Naive thymus-derived CD8-positive, alpha-beta T cell (primary cell): ENCODE measurements at places on chromosomes 2 and 18.

DNA sequence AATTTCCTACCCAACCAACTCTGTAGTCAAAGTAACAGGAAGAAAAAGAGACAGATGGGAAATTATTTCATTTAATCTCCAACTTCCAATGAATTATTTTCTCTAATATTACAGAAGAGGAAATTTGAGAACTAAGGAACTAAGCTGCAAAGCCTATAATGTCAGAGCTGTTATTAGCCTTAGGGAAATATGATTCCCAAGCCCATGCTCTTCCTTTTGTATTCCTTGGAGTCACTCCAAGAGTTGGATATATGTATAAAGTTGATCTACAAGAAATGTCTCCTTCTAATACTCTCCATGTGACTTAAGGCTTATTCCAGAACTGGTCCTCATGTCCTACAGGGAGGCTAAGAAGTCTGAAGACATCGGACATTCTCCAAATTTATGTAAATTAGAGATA, 31.6 kb upstream of the VWC2L start:
- DNase-seq = no peak

- DNase-seq = no peak
These were observed 49.9 kb downstream of the DHRS9 start for GRCh38 chr2:169119123-169119760.

- no peak for DNase-seq
These were observed 21.5 kb upstream of the RBFA start for GRCh38 chr18:80012714-80013113.

DNA sequence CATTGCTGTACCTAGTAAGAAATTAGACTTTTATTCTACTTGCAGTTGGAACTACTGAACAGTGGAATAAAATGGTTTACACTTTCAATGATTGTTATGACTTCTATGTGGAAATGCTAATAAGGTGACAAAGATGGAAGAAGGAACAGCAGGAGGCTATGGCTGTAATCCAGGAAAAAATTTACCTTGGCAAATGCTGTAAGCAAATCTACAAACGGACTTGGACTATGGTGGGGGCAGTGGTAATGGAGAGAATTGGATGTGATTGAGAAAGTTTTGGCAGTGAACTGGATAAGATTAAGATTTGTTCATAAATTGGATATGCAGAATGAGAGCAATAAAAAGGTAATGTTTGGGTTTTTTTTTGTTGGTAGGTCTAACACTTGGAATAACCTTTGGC, 111.0 kb upstream of the ERBB4 start:
- DNase-seq = no peak

GRCh38 chr2:239523954-239524330, 123.1 kb upstream of the HDAC4 start:
- DNase-seq = no peak

DNA sequence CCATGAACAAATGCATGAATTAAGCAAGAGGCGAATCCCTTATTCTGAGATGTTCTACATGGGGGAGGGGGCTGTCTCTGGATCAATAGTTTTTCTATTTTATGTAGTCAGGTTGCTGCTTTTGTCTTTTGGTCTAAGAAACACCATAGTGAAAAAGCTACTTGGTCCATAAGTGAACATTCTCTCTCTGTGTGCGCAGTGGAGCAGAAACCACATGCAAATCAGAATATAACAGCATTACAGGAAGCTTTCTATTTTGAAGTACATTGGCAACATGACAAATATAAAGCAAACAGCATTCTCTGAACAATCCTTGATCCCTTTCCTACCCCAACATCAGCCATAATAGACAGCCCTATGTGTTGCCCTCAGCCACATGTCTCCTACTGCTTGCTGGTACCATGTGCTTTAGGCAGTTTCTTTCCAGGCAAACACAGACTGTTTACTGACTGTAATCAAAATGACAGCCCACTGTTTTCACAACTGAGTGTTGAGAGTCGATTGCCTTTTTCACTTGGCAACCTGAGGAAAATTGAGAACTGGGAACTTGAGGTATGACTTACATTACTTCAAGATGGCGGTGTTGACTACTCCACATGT, 10.6 kb downstream of the SCN3A start:
- no peak for DNase-seq

GRCh38 chr2:238019962-238020361, 40.8 kb upstream of the SCLY start:
- DNase-seq = no peak

GRCh38 chr2:237156857-237157779, 71.4 kb downstream of the COPS8 start:
- no peak for DNase-seq

DNA sequence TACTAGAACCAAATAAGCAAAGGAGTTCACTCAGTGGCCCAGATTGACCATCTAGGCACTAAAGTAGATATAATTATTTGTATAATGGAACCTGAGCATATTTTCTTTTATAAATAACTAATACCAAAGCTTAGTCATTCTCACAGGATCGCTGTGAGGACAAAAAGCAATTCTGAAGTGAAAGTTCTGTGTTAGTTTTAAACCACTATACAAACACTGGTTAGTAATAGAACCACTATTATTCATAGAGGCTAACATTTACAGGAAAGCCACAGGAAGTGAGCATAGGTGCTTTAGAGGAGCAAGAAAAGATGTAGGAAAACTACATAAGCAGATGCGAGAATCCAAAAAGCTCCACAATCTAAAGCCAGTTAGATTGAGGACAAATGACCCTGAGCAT, 364.7 kb downstream of the XIRP2 start:
- no peak for DNase-seq

DNA sequence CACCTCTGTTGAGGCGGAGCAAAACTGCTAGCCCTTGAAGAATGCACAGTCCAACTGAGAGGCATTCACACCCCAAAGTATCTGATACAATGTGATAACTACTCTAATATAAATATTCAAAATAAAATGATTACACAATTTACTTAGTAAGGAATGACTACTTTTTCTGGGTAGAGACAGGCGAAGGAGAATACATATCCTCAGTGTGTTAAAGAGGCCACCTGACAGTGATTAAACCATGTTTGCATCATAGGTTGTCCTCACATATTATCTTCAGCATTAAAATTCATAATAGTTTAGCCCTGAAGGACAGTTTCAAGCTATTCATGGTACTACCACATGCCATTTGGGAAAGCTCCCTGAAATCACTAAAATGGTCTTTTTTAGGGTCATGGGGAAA, 16.9 kb upstream of the BAZ2B start:
- DNase-seq = no peak

DNA sequence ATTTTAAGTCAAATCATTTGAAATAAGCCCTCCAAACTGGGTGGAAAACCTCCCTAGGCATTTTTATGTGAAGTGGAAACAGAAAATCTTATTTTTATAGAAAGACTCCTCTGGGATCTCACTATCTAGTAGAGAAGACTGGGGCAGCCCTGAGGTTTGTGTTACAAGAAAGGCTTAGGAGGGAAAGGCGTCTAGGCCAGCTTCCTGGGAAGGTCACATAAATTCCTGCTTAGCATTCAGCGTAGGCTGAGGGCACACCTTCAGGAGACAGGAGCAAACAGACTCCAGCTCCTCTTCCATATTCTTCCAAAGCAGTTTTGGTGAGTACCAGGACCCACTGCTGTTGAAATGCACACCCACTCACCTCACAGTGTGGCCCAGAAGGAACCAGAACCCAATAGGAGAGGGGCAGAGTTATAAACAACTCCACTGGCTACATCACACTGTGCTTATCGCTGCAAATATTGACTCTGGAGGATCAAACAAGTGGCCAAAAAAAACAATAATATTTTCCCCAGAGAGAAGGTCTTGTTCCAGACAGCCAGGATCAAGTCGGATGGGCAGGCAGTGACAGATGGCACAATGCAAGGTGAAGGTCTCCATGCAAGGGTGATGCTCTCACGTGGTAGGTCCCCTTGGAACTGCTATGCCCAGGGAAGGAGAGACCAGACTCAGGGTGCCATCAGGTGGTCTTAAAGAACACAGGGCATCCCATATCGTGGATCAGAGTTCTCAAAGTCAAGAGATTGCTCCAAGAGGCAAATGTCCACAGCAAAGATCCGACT, 17.7 kb upstream of the IGFBP2 start:
- DNase-seq = no peak

GRCh38 chr2:157899125-157899839, 23.2 kb upstream of the ACVR1 start:
- DNase-seq = no peak

DNA sequence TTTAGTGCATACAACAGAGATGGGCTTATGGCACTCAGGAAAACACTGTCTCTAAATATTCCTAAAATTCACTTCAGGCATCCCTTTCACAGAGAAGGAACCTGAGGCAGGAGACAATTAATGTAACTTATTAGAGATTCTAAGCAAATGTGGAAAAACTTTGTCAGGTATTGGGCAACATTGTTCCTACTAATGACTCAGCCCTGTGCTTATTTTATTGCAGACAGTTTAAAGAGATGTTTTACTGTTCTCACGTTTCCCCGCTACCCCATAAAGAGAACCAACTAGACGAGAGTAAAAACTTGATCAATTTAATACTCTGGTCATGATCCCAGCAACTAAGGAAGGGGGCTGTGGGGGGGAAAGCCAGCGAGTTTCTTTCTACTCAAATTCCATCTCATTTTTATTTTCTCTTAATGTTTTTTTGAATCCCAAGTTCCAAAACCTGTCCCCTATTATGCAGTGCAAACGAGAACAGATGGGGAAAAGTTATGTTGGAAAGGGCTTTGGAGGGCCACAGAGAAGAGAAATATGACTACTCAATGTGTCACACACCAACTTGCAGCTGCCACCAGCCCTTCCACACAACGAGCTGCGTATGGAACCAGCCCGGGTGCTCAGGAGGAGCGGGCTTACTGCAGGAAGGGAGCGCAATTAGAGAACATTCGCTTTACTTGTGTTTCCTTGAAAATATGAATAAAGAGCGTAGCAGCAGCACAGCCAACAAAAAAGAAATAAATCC, 18.7 kb upstream of the ACVR1 start:
- no peak for DNase-seq

DNA sequence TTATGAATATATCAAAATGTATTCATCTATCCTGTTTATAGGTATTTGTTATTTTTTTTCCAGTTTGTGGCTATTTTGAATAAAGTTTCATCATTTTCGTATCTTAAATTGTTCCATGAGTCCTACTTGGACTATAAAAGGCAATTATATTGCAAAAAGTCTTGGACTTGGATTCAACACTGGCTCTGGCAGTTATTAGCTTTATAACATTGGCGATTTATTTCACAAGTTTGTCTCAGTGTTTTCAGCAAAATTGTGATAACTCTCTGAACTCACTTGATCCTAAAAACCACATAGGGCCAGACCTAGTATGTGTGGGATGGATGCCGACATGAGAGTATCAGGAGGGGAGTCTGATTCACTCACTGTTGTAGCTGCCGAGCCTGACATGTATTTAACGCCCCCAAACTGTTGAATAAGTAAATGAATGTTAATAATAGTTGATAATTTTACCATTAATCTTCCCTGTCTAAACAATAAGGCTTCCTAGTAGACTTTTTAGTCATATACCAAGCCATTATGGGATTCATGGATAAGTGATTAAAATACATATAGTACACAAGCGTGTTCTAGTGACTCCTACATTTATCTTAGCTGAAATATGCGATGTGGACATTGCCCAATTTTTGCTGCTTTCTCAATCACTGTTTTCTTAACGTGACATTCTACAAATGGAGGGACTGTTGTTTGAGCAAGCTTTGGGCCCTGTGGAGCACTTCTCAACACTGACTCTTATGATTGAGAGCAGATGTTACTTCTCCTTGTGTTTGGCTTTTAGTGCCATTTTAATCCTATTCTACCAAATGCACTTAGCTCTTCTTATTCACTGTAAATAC, 907.6 kb downstream of the EPHA4 start:
- DNase-seq = no peak

DNA sequence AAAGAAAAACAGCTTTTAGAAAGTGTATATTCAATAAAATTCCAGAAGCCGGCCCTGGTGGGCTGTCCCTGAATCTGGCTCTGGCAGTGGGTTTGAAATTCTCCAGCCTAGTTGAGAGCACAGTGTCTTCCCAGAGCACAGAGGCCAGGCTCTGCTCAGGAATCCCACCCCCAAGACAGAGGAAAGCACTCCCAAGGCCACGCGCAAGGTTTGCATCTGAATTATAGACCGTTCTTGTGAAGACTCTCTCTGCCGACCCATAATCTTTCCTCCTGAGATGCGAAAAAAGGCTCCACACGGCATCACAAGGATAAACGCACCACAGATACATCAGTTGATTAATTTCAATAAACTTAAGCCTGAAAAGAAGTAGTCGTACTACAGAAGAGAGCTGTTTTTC, 342.2 kb downstream of the CMPK2 start:
- no peak for DNase-seq

DNA sequence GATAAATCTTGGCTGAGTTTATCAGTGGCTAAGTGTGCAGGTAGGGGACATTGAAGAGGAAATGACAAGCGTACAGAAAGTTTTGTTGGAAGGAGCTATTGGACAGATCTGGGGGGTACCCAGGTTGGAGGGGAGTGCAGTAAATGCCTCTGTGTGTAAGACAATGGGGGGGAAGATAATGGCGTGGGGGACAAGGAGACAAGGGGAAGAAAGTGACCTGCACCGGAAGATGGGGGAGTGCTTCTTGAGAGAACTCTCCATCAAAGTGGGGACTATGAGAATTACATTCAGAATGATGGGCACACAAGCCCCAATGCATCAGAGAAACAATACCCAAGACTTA, 190.0 kb downstream of the ALPK2 start:
- DNase-seq = no peak

DNA sequence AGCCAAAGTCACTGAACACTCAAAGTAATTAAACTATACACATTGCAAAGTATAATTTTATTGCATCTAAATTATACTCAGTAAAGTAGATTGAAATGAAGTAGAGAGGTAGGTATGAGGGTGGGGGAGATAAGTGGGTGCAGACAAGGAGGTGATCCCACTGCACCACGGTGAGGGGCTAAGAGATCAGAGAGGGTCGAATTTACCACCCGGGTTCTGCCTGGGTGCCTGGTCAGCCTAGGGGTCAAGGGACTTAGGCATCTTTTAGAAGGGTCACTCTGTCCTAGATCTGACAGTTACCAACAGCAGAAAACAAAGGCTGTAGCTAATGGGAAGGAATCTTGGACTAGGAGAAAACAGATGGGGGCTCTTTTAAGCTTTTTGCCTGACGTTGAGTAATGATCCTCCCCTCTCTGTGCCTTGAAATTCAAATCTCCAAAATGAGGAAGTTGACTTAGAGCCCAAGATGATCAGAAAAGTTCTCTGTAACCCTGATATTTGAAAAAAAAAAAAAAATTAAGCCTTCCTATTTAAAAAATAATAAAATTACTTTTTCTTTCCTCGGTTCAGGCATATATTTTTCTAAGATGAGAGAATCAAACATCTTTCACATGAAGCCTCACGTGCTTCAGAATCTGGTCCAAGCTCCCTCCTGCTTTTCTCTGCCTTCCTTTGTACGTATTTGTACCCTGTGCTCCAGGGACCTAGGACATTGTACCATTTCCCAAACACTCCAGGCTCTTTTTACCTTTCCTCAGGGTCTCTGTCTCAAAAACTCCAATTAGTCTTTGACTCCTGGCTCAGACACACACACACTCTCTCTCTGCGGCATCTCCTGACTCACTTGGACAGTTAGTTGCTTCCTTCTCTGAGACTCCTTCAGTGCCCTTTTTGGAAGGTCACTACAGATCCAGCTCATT, 353.9 kb downstream of the CYRIA start:
- DNase-seq = no peak
